ENCODE measurements at places on chromosomes 5 and 9. TPM values are rescaled to one million over a fixed set of nuclear protein-coding genes. Genes with fewer than 3 reads are reported as not detected.

DNA sequence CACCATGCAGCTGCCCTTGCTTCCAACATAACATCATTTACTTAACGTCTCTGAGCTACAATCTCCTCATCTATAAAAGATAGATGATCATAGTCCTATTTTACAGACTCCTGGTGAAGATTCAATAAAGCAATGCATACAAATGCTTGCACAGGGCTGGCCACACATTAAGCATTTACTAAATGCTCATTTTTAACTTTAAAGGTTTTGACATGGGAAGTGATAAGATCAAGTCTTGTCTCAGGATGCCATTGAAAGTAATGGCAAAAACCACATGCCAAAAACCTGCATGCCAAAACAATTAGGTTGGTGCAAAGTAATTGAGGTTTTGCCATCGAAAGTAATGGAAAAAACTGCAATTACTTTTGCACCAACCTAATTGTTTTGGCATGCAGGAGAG lies 181.2 kb upstream of the ADRA1B start:
- H3K4me3 ChIP-seq: no peak overlapping the region
- DNase-seq: no peak
- no peaks in the 10 kb centered on the region for H3K4me1 ChIP-seq
- H3K27ac ChIP-seq: no peak overlapping the region

GRCh38 chr5:138495351-138495750 lies 30.1 kb downstream of the EGR1 start:
- H3K27ac ChIP-seq: no peak overlapping the region
- no peaks in the 10 kb centered on the region for H3K27me3 ChIP-seq
- H3K4me3 ChIP-seq: no peak overlapping the region
- peaks cover 24% of the 10 kb centered on the region for H3K4me1 ChIP-seq
- no peaks in the 10 kb centered on the region for H3K36me3 ChIP-seq
- DNase-seq: no peak

DNA sequence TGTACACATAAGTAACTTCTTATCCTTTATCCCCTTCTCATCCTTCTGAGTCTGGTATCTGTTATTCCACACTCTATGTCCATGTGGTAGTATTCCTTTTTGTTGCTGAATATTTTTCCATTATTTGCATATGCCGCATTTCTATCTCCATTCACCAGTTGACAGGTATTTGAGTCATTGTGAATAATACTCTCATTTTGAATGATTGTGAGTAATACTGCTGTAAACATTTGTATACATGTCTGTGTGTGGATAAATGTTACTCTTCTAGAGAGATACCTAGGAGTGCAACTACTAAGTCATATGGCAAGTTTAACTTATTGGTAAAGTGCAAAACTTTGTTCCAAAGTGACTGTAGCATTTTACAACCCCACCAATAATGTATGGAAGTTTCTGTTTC lies 15.6 kb downstream of the RIC1 start:
- no peak overlapping the region for H3K4me3 ChIP-seq
- no peaks in the 10 kb centered on the region for H3K36me3 ChIP-seq
- peaks cover 18% of the 10 kb centered on the region for H3K4me1 ChIP-seq
- no peak for DNase-seq
- H3K27me3 ChIP-seq: no peaks in the 10 kb centered on the region
- H3K27ac ChIP-seq: no peak overlapping the region

DNA sequence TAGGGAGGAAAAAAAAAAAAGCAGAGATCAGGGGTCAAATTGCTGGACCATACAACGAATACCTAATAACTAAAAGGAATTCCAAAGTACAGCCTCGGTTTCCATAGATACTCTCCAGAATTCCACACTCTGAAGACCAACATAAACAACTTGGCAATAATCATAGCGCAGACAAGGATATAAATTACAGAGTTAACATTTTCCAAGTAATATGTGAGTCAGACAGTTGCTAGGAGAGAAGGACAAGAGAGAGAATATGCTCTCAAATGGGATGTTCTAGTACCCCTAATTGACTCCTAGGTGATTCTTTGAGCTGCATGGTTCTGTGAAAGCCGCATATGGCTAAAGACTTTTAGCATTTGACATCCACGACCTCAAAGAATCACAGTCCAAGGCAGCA lies 165.2 kb downstream of the FRMD3 start:
- no peak overlapping the region for H3K27ac ChIP-seq
- H3K27me3 ChIP-seq: no peaks in the 10 kb centered on the region

DNA sequence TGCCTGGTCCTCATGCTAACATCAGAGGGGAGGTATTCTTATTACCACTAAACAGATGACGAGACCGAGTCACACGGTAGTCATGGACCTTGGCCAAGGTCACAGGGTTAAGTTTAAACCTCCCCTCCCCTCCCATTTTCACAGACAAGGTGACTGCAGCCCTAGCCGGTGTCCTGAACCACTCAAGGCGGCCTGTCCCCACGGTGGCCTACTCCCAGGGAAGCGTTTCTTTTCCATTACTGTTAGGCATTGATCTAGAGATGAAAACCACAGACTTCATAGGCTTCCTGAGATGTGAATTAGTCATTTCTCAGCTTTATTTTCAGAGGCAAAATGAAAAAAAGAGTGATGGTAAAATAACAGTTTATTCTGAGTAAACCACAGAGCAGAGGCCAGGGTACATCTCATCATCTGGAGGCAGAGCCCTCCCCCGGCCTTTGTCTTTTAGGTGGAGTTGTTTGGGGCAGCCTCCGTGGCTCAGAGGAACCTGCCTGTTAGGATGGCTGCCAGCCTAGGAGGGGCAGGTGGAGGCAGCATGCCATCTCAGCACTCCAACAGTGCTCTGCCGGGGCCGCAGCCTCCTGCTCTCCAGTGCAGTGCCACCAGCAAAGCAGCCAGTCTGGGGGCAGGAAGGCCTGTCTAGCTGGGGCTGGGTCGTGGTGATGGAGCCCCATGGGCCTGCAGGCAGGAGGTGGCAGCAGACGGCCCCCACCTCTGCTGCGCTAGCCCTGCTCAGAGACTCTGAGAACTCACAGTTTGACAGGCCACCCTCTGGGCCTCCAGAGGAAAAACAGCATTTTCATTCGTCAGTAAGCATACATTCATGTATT lies 71.2 kb downstream of the RAPGEF1 start:
- peak; percentile 63 for DNase-seq
- H3K36me3 ChIP-seq: no peaks in the 10 kb centered on the region
- H3K27me3 ChIP-seq: no peaks in the 10 kb centered on the region
- H3K4me1 ChIP-seq: peaks cover 31% of the 10 kb centered on the region
- H3K4me3 ChIP-seq: no peak overlapping the region
- peak overlapping the region; percentile 39 for H3K27ac ChIP-seq

- H3K27me3 ChIP-seq: no peaks in the 10 kb centered on the region
- H3K4me1 ChIP-seq: no peaks in the 10 kb centered on the region
- no peak overlapping the region for H3K27ac ChIP-seq
- H3K4me3 ChIP-seq: no peak overlapping the region
Measured at GRCh38 chr9:7243838-7244237, 486.1 kb downstream of the KDM4C start.

DNA sequence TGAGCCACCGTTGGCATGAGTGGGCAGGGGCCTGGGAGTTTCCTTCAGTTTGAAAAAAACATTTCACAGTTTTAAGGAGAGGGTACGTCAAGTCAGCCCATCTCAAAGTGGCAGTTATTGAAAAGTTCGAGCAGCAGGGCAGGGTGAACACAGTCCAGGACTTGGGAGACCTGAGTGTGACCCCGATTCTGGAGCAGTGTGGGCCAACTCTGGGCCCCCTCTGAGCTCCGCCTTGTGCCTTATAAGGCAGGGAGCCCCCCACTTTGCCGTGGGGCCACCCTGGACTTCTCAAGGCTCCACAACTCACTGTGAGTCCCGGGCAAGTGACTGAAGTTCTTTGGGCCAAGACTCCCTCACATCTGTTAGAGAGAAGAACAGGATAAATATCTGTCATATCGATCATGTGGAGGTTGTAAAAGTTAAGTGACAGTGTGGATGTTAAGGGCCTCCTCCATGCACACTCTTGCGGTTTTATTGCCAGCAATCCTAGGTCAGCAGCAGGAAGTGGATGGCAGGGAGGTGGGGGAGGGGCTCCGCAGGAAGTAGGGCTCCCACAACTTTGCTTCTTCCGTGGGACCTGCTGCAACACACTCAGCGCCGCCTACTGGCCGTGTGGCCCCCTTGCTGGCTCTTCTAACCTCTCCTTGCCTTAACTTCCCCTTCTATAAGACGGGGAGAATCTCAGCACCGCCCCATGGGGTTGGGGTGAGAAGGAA lies 38.4 kb downstream of the HRH2 start:
- H3K36me3 ChIP-seq: no peaks in the 10 kb centered on the region
- peak; percentile 66 for DNase-seq
- peak overlapping the region; percentile 60 for H3K27ac ChIP-seq
- H3K4me3 ChIP-seq: no peak overlapping the region
- peaks cover 12% of the 10 kb centered on the region for H3K4me1 ChIP-seq
- H3K27me3 ChIP-seq: no peaks in the 10 kb centered on the region

DNA sequence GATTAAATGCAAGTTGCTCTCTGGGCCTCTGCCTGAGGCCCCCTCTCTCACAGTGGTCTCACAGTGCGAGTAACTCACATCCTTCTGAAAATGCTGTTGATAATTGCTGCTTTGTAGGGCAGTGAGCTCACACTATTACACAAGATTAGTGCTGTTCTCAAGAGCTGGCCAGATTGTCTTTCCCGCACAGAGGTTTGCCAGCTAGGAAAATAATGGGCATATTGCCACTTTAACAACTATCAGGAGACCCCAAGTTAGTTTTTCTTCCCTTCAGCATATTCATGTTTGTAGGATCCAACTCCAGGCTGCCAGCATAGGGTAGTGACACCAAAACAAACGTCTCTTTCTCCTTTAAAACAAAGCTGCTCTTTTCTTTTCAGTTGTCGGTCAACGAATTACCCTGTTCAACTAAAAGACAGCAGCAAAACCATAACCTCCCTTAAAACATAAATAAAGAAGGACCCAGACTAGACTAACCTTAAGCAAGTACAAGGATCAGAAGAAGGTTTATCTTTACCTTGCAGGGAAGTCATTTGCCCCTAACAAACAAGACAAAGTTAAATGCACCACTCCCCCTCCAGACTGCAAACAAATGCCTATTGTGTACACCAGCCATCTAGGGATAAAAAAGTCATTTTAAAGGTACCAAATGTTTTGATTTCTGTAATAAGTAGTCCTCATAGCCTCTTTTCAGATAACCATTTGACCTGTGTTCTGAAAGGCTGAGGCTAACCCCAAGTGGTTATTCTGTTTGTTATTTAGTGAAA lies 91.4 kb downstream of the VCAN start:
- peaks cover 12% of the 10 kb centered on the region for H3K4me1 ChIP-seq
- no peak overlapping the region for H3K27ac ChIP-seq
- DNase-seq: peak; percentile 57
- no peaks in the 10 kb centered on the region for H3K36me3 ChIP-seq
- H3K4me3 ChIP-seq: no peak overlapping the region

GRCh38 chr9:13557746-13558145 lies 278.3 kb upstream of the MPDZ start:
- no peaks in the 10 kb centered on the region for H3K27me3 ChIP-seq
- no peak overlapping the region for H3K27ac ChIP-seq
- H3K4me3 ChIP-seq: no peak overlapping the region
- H3K4me1 ChIP-seq: no peaks in the 10 kb centered on the region
- no peaks in the 10 kb centered on the region for H3K36me3 ChIP-seq

GRCh38 chr9:13646500-13647021 lies 367.1 kb upstream of the MPDZ start:
- H3K4me3 ChIP-seq: no peak overlapping the region
- DNase-seq: no peak
- H3K27me3 ChIP-seq: no peaks in the 10 kb centered on the region
- H3K27ac ChIP-seq: no peak overlapping the region

DNA sequence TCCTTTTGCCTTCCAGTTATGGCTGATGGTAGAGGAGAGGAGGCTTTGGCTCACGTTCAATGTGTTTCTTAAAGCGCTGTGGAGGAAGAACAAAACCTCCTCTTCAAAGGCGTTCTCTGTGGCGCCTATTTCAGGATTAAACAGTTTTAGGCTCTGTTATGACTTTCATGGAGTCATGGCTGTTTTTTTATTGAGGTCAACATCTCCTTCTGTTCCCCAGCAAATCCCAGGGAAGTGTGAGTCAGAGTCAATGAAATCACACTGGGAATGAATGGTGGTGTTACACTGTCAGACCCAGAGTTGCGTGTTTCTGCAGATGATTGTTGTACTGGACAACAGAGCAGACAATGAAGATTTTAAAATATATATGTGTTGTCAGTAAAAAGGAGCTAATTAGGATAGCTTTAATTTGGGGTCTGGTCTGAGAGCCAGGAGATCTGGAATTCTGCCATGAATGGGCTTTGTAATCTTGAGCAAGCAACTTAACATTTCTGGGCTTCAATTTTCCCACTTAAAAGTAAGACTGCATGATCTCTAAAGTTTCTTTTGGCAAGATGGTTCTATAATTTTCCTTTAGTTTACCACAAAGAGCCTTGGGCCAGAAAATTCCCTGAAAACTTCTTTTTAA lies 240.7 kb downstream of the CSNK1G3 start:
- peak; percentile 25 for DNase-seq
- no peaks in the 10 kb centered on the region for H3K36me3 ChIP-seq
- peak overlapping the region; percentile 39 for H3K27ac ChIP-seq
- no peak overlapping the region for H3K4me3 ChIP-seq
- no peaks in the 10 kb centered on the region for H3K27me3 ChIP-seq

GRCh38 chr5:136720674-136721073 lies 355.3 kb upstream of the TRPC7 start:
- H3K36me3 ChIP-seq: no peaks in the 10 kb centered on the region
- no peaks in the 10 kb centered on the region for H3K27me3 ChIP-seq
- H3K27ac ChIP-seq: no peak overlapping the region
- no peak overlapping the region for H3K4me3 ChIP-seq

- H3K27me3 ChIP-seq: no peaks in the 10 kb centered on the region
- H3K4me3 ChIP-seq: no peak overlapping the region
- H3K36me3 ChIP-seq: no peaks in the 10 kb centered on the region
Measured at GRCh38 chr5:152560512-152561137, 155.5 kb upstream of the NMUR2 start.

DNA sequence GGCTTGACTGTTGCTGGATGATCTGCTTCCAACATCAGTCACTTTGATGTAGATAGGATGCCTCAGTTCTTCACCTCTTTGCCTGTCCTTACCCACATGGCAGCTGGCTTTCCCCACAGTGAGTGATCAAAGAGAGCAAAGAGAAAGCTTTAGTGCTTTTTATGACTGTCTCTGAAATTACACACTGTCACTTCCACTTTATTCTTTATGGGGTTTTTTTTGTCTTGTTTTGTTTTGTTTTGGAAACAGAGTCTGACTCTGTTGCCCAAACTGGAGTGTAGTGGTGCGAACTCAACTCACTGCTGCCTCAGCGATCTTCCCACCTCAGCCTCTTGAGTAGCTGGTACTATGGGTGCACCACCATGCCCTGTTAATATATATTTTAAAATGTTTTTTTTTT lies 32.4 kb upstream of the C5orf24 start:
- no peaks in the 10 kb centered on the region for H3K27me3 ChIP-seq
- H3K36me3 ChIP-seq: peaks cover 100% of the 10 kb centered on the region
- H3K4me3 ChIP-seq: no peak overlapping the region
- H3K27ac ChIP-seq: no peak overlapping the region
- DNase-seq: no peak
- no peaks in the 10 kb centered on the region for H3K4me1 ChIP-seq

- H3K36me3 ChIP-seq: no peaks in the 10 kb centered on the region
- H3K27me3 ChIP-seq: no peaks in the 10 kb centered on the region
- H3K27ac ChIP-seq: no peak overlapping the region
- no peak for DNase-seq
- no peaks in the 10 kb centered on the region for H3K4me1 ChIP-seq
Measured at GRCh38 chr9:111696796-111697195, 35.4 kb downstream of the GNG10 start.

Gene HRH2
- total RNA-seq: 31.6 TPM

Gene MEGF9
- total RNA-seq: 12.2 TPM

Gene NHP2
- total RNA-seq: 4.0 TPM

Gene RXRA
- total RNA-seq: 68.4 TPM

Gene DOCK2
- total RNA-seq: 50.2 TPM

Gene WDR38
- total RNA-seq: not detected

Gene RACK1
- 2,131 TPM for total RNA-seq

Gene DDX4
- not detected for total RNA-seq

Gene ANKRD34B
- total RNA-seq: not detected

Measured in stomach (tissue), 19 donors.